Stimulated activated CD8-positive, alpha-beta memory T cell treated with anti-CD3 and anti-CD28 coated beads, Interleukin-15, amount 100 ng/mL, for 24 hours (primary cell): ENCODE measurements at places on chromosomes 4 and X.

- DNase-seq, result no peak
Measured at GRCh38 chr4:40307627-40308497, 27.3 kb upstream of the CHRNA9 start.

GRCh38 chrX:107599450-107599861 is 28.9 kb upstream of the PRPS1 start:
- no peak for DNase-seq

DNA sequence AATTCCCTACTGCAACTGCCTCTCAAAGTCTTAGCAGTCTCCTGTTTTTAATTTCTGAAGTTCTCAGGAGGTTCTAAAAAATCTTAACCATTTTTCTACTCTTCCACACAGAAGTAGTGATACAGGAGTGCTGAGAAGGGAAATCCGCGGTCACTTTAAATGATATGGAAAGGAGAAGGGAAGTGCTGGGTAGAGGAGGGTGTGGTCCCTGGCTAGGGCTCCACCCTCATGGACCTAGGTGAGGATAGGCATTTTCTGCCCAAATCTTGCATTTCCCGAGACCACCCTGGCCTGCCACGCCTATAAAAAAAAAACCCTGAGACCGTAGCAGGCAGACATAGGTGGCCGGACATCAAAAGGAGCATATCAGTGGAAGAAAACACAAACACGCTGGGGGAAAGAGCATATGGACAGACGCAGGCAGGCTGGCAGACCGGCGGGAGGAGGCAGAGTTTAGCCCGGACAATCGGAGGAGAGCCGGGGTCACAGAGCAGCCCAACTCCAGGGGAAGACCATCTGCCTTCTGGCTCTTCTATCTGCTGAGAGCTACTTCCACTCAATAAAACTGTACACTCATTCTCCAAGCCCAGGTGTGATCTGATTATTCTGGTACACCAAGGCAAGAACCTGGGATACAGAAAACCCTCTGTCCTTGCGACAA is 85.7 kb downstream of the POU3F4 start:
- no peak for DNase-seq

- no peak for DNase-seq
Measured at GRCh38 chr4:30553706-30554105, 166.5 kb upstream of the PCDH7 start.

GRCh38 chrX:119343856-119344255 is 55.3 kb upstream of the SLC25A43 start:
- no peak for DNase-seq

GRCh38 chr4:94469221-94469784 is 17.6 kb downstream of the PDLIM5 start:
- no peak for DNase-seq

DNA sequence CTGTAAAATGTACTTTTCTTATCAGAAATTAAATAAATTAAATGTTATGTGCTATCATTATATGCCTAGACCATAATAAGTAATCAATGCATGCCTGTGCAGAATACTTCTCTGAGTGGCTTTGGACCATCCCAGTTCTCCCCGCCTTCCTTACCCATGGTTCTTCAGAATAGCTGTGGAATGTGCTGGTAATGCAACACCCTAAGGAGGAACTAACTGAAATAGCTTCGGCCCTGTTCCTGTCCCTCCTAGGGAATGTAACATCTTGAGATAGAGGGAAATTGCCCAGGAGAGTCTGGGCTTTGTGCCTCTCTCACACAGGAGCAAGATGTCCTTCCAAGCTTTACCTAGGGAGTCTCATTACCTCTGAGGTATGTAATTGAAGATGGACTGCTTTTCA is 693.6 kb upstream of the HS3ST1 start:
- DNase-seq, result no peak

DNA sequence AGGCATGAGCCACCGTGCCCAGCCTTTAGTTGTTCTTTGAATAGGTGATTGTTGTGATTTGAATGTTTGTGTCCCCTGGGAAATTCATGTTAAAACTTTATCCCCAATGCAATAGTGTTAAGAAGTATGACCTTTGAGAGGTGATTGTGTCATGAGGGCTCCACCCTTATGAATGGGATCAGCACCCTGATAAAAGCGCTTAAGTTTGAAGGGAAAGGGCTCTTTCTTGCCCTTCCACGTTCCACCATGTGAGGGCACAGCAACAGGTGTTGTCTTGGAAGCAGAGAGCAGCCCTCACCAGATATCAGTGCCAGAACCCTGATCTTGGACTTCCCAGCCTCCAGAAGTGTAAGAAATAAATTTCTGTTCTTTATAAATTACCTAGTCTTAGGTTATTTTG is 33.7 kb upstream of the RP2 start:
- DNase-seq, result no peak

DNA sequence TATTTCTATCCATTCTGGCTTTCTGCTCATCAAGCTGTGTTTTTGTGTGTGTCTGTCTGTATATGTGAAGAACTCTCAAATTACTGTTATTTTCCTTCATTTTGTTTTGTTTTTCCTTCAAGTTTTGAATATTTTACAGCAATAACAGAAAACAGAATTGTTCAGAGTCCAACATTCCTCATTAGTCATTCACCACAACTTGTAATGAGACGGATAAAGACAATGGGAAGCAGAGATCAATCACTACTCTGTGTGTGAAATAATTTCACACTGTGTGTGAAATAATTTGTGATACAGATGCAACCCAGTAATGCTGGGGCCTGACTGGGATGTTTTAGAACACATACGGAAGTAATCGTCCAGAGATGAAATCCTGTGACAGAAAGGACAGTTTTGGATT is 55.2 kb downstream of the HPGD start:
- no peak for DNase-seq

DNA sequence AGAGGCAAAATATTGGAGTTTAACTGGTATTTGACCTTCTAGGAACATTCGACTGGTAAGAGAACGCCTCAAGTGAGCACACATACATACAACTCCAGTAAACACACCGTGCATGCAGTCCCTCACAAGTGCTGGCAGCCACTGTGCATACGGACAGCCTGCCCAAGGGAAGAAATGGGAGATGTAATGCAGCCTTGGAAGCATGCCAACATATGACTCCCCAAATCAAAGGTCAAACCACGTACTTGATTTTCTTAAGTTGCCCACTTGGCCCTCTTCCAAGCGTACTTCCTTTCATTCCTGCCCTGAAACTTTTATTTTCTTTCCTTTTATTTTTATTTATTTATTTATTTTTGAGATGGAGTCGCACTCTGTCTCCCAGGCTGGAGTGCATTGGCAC is 206.6 kb downstream of the SPRY1 start:
- no peak for DNase-seq

DNA sequence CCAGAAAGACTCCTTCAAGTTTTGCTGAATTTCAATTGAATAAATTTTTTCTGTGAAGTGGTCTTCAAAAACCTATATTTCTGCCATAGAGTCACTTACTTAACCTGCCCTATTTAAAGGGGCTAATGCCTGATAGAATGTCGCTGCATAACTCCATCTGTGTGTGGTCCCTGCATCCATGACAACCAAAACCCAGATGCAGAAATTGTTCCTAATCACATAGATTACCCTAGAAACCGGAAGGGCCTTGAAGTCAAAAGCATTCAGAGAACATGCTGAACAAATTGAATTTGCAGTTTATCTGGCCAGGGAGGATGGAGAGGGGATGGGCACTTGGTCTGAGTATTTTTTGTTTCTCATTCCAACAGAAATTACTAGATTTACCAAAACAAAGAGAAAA is 1.5 kb upstream of the PARM1 start:
- DNase-seq, result no peak

GRCh38 chrX:114344756-114345349 is 239.0 kb upstream of the HTR2C start:
- no peak for DNase-seq

- no peak for DNase-seq
Measured at GRCh38 chr4:172169871-172170270, 356.7 kb downstream of the GALNTL6 start.

GRCh38 chrX:15202454-15203177 is 67.3 kb downstream of the ASB9 start:
- DNase-seq, result no peak

GRCh38 chr4:106717091-106717490 is 319.0 kb downstream of the DKK2 start:
- DNase-seq, result no peak

DNA sequence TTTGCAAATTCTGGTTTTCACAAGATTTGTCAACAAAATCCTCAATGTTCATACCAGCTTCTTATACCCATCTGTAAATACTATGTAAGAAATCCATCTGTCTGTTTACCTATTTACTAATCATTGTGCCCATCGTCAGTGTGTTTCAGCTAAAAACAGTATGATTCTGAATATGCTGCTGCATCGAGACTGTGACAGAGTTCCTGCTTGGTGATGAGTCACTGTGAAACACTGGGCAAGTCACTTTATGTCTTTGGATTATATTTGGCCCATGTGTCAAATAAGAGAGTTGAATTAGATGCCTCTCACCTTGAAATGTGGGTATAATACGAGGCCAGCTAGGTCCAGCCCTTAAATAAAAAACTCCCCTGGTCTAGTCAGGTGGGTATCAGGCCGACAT is 79.3 kb downstream of the CBLL2 start:
- no peak for DNase-seq

GRCh38 chrX:150870487-150871340 is 27.8 kb downstream of the CD99L2 start:
- DNase-seq, result no peak

DNA sequence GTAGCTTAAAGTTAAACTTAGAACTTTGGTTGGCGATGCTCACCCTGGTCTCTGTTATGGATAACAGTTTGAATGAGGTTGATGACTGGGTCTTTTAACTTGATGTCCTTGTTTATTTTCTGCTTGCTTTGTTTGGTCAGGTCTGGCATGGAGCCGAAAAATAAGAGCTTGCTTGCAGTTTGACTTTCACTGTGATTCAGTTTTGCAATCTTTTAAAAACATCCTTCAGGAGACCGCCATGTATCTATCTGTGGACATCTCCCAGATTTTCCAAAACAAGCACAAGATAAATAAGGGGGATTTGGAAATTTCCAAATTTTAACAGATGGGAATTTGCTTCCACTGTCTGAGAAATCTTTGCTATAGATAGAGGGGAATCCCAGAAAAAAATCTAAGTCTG is 246.7 kb downstream of the PALLD start:
- DNase-seq, result no peak

DNA sequence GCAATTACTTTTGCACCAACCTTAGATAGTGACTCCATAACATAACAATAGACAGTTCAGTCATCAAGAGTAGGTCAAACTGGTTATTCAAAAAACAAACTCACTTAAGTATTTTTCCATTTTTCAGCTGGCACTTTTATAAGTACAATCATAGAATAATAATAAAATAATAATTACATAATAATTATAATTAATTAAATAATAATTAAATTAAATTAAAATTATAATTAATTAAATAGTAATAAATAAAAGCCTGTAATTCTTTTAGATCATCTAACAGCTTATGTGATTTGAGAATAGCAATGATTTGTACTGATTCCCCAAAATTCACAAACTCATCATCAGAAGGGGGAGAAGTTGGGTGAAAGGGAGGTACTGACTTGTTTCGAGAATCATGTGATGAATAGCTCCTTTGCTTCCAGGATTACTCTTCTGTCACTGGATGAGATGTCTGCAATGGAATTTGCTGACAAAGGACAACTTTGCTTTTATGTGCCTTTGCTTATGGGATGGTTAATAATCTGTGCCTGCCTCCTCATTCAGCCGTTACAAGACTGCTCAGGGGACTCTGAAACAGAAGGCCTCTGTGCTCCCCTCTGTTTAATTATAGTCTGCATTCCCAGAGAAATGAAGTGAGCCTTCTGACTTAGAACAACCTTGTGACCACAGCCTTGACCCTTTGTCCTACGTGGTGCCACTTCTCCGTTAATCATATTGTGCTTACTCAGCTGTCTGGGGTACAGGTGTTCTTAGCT is 104.8 kb upstream of the ENPEP start:
- no peak for DNase-seq

- DNase-seq, result no peak
Measured at GRCh38 chr4:6460876-6461275, 11.5 kb downstream of the PPP2R2C start.

DNA sequence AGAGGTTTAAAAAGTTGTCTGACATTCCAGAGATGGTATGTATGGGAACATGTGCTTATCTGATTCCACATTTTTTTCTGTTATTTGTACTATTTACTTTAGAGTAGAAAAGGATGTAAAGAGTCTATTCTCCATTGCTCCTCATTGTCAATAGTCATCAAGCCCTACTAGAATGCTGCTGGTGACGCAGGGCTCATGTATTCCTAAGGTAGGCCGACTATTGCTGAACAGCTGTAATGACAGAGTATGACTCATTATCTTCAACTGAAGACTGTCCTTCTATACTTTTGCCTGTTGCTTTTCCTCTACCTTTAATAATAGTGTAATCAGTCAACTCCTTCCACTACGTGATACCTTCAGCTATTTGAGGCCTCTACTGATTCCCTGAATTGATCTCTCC is 509.1 kb upstream of the NR3C2 start:
- no peak for DNase-seq

GRCh38 chr4:163558539-163559044 is 64.1 kb downstream of the TMA16 start:
- DNase-seq, result no peak

DNA sequence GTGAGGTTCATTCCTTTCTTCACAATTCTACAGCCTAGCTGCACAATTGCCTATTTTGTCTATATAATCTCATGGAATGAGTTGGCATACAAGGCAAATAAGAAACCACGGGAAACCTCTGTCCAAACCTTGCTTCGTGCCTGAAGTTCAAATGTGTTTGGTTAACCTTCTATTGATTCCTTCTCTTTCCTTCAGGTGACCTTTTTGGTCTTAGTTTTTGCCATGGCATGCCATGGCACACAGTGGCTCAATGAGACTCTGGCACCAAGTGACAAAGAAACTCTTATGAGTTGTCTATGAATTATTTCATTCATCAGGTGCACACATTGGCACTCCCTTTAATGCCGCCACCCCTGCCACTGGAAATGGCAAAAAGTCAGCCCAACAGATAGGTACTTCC is 101.8 kb downstream of the PPARGC1A start:
- DNase-seq, result no peak

DNA sequence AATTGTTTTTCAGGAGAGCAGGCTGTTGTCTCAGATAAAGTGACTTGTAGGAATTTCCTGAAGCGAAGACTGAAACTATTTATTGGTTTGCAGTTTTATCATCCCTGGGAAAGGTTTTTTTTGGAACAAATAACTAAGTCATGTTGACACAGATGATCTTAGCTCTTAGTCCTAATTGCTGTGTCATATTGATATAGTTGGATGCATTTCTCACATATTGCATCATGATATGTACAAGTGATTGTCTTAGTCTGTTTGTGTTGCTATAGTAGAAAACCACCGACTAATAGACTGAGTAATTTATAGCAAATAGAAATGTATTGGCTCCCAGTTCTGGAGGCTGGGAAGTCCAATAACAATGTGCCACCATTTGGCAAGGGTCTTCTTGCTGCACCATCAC is 397.5 kb upstream of the PPP1R2C start:
- DNase-seq, result no peak

GRCh38 chr4:84455697-84456096 is 43.4 kb downstream of the NKX6-1 start:
- DNase-seq, result no peak

DNA sequence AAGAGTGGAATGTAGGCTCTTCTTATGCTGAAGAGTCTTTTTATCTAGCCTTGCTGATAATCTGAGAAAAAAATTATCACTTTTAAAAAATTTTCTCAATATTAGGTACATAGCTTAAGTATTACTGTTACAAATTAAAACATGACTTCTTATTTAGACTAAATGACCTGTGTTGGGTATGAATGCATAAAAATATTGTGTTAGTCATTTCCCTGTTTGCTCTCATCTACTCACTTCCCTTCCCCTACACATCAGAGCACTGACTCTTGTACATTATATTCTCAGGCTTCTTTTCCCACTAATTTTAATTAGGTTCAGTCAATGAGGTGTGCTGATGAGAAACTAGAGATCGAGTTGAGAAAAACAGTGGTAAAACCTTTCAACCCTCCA is 881.0 kb downstream of the PCDH18 start:
- no peak for DNase-seq
